ENCODE measurements at places on chromosomes 1 and 21. TPM values are rescaled to one million over a fixed set of nuclear protein-coding genes. Genes with fewer than 3 reads are reported as not detected.

GLIS1 gene
- not detected for total RNA-seq

EXTL1 gene
- not detected for total RNA-seq

BACH1 gene
- 24.1 TPM for total RNA-seq

KRTAP20-1 gene
- not detected for total RNA-seq

PPP1R8 gene
- total RNA-seq = 49.6 TPM

C1orf185 gene
- total RNA-seq = not detected

OR2L2 gene
- 0.11 TPM for total RNA-seq

DNA sequence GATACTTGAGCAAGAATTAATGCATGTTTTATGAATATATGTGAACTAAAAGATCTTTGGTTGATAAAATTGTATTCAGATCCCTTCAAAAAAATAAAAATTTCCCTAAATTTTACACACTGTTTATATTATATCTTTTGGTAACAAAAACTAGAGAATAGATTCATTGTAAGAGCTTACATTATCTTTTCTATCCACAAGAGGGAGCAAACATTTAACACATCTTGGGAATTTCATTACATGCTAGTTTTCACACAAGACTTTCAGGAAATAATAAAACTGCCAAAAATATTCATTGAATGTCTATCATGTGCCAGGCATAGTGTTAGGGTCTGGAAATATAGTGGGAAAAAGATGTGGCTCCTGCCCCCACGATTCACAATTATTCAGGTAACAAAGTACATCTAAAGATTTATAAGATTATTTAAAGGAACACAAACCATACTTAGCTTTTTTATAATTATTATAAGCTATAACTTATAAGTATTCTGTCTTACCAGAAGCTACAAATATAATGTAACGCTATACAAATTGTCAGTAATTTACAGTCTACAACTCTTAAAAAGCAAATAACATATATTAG lies 30.6 kb downstream of the FAF1 start:
- no peak for DNase-seq

- DNase-seq = no peak
Measured at GRCh38 chr1:24409535-24409934, 4.0 kb downstream of the STPG1 start.

DNA sequence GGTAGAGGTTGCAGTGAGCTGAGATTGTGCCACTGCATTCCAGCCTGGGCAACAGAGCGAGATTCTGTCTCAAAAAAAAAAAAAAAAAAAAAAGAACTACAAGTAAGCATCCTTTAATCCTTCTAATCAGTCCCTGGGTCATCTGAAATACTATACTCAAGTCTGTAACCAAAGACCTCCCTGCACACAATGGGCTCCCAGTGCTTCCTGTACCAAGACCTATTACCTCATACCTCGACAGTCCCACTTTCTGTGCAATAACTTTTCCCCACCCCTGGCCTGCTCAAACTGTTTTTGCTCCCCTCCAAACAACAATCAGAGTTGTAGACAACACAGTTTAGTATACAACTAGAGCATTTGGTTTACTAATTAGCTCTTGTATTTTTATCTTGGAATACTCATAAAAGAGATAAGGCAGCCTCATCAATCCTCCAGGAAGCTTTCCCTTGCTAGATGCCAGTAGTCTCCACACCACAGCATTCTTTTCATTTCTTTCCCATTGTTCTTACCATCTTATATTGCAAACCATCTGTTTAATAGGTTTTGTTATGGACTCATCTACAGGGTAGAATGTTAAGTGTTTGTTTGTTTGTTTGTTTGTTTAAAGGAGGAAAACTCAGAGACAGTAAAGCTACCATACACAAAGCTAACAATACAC lies 19.2 kb upstream of the RLF start:
- no peak for DNase-seq
